Activated naive CD4-positive, alpha-beta T cell treated with anti-CD3 and anti-CD28 coated beads, Interleukin-2, amount 10 ng/mL, durations not matched to agents 7 days and 5 days (primary cell): ENCODE measurements at places on chromosomes 4 and X.

DNA sequence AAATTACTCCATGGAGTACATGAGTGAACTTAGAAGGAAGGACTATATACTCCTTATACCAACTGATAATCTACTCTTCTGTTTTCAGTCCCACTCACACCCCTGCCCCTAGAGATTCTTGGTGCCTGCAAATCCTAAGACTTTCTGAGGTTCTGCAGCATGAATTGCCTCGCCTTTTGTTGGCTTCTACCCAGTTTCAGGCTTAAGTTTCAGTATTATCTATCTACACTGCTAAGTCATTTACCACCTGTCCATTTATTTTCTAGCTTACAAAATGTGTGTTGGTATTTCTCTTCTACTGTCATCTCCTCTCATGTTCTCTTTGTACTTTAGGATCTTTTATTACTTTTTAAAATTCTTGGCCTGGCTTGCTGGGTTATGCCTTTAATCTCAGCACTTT lies 94.4 kb upstream of the AMOT start:
- no peak for DNase-seq

GRCh38 chrX:151929126-151929525 lies 16.4 kb downstream of the MAGEA4 start:
- no peak for DNase-seq

DNA sequence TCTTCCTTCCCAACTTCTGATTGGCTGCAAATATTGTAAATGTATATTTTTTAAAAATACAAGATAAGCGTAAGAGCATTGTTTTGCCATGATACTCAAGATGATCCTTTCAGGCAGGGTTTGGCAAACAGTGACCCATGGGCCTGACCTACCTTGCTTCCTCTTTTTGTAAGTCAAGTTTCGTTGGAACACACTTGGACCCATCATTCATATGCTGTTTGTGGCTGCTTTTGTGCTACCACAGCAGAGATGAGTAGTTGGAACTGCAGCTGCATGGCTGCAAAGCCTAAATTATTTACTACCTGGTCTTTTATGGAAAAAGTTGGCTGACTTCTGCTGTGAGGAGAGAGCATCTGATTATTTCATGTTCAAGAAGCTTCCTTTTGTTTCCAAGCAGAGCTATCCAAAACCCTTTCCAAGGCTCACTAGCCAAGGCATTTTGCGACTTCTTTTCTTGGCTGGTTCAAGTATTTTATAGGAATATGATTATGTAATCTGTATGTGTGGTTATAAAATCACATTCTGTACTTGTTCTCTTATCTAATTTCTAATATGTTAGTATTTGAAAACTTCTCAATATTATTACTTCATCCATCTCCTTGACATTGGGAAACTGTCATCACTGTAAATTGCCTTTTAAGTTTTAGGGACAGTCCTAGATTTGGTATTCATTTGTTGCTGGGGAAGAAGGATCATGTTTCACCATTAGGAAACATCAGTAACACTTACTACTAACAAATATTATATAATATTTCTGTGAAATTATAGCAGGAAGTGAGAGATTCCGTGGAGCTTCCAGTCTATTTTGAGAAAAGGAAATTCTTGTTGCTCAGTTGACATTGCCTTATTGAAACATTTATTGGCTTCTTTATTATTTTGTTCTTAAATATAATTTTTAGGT lies 109.2 kb downstream of the ARHGAP10 start:
- no peak for DNase-seq

- DNase-seq = no peak
These were observed 25.3 kb downstream of the IQCM start for GRCh38 chr4:149790172-149790907.

DNA sequence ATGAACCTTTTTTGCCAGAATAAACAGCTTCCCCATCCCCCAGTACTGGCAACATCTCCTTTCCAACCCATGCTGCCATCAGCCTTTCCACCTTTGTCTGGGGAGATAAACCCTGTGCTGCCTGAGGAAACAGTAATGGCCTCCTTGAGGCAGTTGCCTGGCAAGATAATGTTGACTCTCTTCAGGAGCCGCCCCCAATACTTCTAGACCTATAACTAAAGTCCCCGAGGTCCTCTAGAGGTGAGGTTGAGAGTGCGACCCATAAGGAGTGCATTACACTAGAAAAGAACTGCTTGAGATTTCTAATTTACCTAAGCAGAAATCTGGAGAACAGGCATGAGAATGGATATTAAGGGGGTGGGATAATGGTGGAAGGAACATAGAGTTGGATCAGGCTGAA lies 963.2 kb upstream of the PCDH7 start:
- DNase-seq = no peak

- DNase-seq = no peak
These were observed 243.1 kb upstream of the TENM3 start for GRCh38 chr4:182000077-182000476.

- DNase-seq = no peak
These were observed 51.9 kb upstream of the IRF2 start for GRCh38 chr4:184526228-184526627.

GRCh38 chr4:37889849-37890800 lies 759 bp upstream of the TBC1D1 start:
- DNase-seq = peak; percentile 54

- DNase-seq = no peak
These were observed 13.3 kb downstream of the LRPAP1 start for GRCh38 chr4:3518941-3519340.

GRCh38 chr4:170325599-170325998 lies 235.8 kb upstream of the AADAT start:
- no peak for DNase-seq

- DNase-seq = no peak
These were observed 43.3 kb upstream of the HAND2 start for GRCh38 chr4:173573286-173573685.

GRCh38 chrX:12249997-12250396 lies 111.7 kb downstream of the FRMPD4 start:
- no peak for DNase-seq

DNA sequence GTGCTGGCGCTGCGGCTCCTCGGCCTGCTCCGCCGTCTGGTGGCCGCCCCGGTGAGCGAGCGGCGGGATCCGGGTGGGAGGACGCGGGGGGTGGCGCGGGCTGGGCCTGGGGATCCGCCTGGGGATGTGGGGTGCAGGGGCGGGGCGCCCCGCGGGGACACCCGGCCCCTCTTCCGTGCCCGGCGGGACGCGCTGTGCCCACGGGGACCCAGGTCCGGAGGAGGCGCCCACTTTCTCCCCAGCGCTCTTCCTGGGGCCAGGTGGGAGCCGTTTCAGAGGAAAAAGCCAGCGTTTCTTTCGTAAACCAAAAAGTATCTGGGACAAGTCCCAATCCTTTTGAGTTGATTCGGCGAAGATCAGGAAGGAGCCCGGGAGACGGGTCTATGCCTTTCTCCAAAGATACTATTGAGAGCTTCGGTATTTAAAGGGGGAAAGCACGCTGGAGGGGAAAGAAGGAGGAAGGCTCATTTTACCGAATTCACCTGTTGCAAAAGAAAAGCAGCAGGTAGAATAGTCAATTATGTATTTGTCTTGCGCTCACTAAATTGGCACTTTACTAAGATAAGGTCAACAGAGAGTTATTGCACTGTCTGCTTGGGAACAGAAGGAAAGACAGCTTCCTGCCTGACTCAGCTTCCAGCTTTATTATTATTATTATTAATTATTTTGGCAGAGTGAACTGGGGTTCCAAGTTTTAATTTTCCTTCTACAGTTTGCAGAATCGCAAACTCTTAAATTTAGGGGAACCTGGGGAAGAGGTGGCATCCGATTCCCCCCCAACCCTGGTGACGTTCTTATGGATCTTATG lies 81.5 kb upstream of the CD99 start:
- DNase-seq = no peak

DNA sequence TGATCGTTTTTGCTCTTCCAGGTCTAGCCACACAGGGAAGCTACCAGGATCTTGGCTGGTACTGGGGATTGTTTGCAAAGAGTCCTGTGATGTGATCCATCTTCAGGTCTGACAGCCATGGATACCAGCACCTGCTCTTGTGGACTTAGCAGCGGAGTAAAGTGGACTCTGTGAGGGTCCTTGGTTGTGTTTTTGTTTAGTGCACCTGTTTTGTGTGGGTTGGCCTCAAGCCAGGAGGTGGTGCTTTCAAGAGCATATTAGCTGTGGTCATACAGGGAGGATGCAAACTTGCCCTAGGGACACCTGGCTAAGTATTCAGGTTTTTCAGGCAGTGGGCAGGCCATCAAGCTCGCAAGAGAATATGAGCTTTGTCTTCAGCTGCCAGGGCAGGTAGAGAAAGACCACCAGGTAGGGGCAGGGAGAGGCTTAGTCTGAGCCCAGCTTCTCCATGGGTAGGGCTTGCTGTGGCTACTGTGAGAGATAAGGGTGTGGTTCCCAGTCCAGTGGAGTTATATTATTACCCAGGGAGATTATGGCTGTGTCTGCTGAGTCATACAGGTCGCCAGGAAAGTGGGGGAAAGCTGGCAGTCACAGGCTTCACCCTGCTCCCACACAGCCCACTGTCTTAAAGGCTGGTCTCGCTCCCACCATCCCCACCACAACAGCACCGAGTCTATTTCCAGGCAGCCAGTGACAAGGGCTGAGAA lies 293.7 kb downstream of the PCDH18 start:
- no peak for DNase-seq

DNA sequence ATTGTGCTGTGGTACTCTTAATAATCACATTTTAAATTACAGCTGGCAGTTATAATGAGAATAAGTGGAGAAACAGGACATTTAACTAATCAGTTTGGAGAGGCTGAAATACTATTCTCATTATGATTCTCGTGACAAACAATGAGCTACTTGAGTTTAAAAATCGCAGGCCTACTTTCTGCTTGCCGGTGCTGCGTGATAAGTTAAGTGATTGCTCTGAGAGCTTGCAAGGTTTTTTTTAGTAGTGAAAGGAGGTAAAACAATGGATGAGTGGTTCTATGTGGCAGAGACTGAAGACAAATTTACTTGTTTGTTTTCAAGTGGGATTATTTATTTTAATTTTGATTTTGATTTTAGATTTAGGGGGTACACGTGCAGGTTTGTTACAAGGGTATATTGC lies 114.0 kb downstream of the RAPGEF2 start:
- no peak for DNase-seq

DNA sequence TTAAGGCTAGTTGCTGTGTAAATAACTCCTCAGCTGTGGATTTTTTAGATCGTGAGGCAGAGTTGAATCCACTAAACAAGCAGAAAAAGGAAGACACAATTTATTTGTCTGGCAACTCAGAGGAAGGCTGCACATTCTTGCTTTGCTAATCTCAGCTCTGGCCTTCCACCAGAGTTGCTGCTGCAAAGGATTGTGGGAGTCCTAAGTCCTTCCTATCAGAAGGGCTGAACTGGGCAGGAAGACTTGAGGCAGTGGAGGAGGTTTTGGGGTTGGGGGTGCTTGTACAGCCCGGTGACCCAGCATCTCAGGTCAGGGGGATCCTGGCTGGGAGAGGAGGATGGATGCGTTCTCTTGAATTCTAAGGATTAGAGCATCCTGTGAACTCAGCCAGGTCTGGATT lies 11.0 kb upstream of the VSIG1 start:
- no peak for DNase-seq

DNA sequence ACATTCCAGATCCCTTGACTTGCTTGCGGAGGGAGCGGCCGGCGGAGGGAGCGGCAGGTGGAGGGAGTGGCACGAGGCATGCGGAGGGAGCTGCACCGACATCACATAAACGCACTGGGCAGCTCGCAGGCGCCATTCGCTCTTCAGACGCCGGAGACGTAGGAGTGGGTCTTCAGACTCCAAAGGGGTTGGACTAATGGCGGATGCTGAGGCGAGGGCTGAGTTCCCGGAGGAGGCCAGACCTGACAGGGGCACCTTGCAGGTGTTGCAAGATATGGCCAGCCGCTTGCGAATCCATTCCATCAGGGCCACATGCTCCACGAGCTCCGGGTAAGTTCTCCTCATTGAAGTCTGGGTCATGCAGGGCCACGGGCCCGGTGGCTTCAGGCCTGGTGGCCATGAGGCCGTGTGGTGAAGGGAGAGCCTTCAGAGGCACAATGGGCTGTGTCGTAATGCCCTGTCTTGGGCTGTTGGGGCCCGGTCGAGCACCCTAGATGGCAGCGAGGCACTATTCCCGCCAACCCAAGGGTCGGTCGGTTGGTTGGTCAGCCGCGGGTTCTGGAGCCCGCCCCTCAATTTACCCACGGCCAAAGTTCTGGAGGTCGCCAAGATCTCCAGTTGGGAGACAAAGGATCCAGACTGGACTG lies at the start of gene TKTL1:
TKTL1 (plus strand) TSS at position 132 of the 647 bp plus-strand sequence; CDS start at position 197, 65 bp downstream.
- no peak for DNase-seq

DNA sequence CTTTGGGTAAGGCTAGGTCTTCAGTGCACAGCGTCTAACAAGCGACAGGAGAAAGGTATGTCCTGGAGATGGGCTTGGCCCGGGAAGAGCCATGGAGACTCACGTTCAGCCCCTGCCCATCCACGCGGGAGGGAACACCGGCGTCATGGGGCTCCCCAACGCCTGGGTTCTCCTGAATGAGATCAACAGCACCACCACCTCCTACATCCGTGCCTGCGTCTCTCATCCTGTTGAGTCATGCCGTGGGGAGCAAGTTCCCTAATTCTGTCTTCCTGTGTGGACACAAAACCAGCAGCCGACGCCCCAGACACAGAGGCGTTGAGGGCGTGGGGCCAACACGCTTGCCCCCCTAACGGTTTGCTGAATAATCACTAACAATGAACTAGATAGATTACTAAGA lies 20.1 kb upstream of the IL3RA start:
- DNase-seq = peak; percentile 40

- DNase-seq = no peak
These were observed 1564.5 kb upstream of the PCDH10 start for GRCh38 chr4:131584587-131584986.

GRCh38 chrX:147476008-147476407 lies 435.7 kb upstream of the FMR1 start:
- peak; percentile 33 for DNase-seq

GRCh38 chrX:45768666-45769236 lies 568.1 kb upstream of the DIPK2B start:
- DNase-seq = no peak

DNA sequence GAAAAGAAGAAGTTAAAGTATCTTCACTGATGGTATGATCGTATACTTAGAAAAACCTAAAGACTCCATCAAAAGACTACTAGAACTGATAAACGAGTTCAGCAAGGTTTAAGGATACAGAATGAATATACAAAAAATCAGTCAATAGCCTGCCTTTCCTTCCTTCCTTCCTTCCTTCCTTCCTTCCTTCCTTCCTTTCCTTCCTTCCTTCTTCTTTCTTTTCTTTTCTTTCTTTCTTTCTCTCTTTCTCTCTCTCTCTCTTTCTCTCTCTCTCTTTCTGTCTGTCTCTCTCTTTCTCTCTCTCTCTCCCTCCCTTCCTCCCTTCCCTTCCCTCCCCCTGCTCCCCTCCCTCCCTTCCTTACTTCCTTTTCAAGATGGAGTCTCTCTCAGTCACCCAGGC lies 362.7 kb downstream of the BMPR1B start:
- DNase-seq = no peak

DNA sequence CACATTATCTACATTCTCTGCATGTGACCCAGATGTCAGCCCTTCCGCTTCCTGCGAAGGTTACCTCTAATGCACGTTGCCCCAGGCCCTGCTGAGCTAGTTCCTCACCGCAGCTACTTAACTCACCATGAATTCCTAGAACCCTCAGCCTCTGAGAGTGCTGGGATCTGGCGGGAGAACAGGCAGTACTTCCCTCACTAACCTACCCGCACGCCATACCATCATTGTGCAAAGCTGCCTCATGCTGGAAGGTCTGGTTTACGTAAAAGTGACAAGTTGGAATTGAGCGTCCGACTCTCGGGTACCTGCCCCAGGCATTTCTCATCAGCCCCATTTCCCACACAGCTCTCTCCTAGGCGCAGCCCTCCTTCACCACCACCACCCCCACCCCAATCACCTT lies 6.3 kb downstream of the SLC25A4 start:
- DNase-seq = no peak
